ENCODE measurements at places on chromosomes 7 and 10. TPM values are rescaled to one million over a fixed set of nuclear protein-coding genes. Genes with fewer than 3 reads are reported as not detected.
A peak's percentile ranks its signal among the peaks of the same experiment; 100 is the strongest.

DNA sequence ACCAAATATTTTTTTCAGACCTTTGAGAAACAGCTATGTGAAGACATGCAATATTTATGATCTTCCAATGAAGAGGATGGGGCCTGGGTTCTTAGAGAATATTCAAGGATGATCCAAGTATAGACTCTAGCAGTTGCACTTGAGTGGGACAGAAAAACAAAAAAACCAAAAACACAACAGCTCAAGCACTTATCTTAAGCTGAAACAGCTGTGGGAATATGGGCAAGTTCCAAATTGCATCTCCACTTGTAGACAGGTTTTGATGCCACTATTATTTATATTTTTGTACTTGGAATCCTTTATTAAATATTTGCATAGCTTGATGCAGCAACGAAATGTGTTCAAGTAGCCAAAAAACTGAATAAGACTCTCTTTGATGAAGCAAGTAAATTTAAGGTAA, 2.2 kb upstream of the PDK4 start:
- no peak for DNase-seq

DNA sequence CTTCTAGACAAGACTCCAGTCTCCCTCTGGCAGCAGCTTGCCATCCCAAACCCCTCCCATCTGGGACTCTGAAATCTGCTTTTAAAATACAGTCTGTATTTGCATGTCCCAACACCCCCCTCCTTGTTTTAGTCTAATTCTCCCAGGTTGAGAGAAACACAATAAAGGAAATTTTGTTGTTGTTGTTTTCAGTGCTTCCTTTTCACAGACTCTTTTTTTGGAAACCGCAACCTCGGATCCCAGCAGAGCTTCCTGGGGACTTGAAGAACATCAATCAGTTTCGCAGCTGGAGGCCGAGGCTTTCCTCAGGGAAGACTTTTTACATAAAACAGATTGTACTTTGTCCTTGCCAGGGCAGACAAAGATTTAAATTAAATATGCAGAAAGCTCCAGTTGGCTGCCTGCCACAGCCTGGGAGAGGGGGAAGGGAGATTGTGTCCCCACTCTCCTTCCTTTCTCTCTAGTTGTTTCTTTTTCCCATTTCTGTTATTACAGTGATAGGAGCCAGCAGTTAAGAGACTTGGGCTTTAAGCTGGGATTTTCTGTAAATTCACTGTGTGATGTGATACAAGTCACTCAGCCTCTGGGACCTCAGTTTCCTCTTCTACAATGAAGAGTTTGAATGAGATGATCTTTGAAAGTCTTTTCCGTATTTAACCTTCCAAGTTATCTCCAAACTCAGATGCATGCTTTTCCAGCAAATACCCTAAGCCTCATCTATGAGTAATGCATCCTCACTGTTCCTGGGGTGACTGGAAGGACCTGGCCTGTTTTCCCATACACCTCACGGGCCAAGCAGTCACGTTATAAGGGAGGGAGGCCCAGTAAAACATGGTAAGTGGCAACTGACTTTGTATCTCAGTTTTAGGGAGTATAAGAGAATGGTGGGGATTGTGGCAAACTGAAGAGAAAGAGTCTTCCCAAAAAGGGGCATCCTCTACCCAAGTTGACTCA, 192.3 kb downstream of the REEP3 start:
- DNase-seq: peak; percentile 88

- DNase-seq: no peak
These were observed 33.6 kb downstream of the WASL start for GRCh38 chr7:123715198-123715597.

- no peak for DNase-seq
These were observed 1.1 kb upstream of the HBP1 start for GRCh38 chr7:107167483-107168232.

Gene FAM25A
- total RNA-seq: not detected

DNA sequence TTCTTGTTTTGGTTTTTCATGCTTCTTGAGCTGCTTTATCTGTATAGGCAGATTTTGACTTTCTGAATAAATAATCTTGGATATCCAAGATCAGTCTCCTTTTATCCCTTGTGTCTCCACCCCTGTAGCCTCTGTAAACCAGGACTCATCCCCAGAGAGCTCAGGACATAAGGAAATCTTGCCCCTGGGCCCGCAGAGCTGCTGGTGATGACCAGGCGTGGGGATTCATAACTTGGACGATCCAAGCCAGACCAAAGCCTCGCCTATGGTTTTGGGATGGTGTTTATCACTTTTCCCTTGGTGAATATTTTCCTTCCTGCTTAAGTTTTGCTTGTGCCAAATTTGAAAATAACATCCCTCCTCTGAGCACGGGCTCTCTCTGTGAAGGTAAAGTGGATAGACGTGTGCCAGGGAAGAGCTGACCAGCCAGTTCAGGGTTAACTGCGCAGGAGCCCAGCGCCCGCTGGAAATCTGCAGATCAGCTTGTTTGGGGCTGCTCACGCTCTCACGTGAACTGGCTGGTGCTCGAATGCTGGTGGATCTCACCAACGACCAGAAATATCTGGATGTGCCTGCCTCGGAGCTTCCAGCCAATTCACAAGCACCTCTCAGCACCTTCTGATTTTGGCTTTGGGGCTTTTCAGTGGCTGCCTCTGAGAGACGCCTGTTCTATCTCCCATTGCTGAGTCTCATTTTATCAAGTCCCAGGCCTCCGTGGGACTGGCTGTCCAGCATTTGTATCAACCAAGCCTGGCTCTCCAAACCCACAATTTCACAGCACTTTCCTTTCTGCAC, 132.1 kb upstream of the BTBD16 start:
- peak; percentile 80 for DNase-seq

DNA sequence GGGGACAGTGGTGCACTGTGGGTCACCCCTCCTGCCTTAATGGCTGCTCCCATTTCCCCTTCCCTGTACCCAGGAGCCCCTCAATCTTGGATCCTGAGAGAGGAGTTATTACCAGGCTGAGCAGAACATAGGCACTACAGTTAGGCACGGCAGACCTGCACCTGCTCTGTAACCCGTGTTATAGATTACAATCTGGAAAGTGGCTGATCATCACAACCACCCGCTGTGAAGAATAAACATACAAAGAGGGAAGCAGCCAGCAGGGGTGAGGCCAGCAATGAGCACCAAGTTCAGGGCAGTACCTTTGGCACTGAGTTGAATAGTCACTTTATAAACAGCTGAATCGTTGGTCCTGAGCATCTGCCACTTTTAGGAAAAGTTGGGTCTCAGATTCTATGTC, 1.7 kb downstream of the CDHR1 start:
- DNase-seq: no peak

- DNase-seq: no peak
These were observed 46.2 kb downstream of the SRRM3 start for GRCh38 chr7:76247938-76248337.

GRCh38 chr7:132609222-132609621, 33.0 kb upstream of the PLXNA4 start:
- no peak for DNase-seq

GRCh38 chr7:108234971-108235450, 104.8 kb upstream of the LAMB4 start:
- DNase-seq: no peak

GRCh38 chr7:155181768-155182167, 111.6 kb downstream of the HTR5A start:
- no peak for DNase-seq

GRCh38 chr7:42932811-42933591, 825 bp downstream of the MRPL32 start:
- no peak for DNase-seq

Gene ELFN1
- total RNA-seq: 12.0 TPM

GRCh38 chr7:29032146-29032545, 74.0 kb upstream of the TRIL start:
- no peak for DNase-seq

GRCh38 chr7:24152356-24152755, 131.6 kb upstream of the NPY start:
- DNase-seq: no peak

- DNase-seq: no peak
These were observed 124.4 kb downstream of the COL26A1 start for GRCh38 chr7:101487105-101487458.

Gene CALHM1
- total RNA-seq: not detected

DNA sequence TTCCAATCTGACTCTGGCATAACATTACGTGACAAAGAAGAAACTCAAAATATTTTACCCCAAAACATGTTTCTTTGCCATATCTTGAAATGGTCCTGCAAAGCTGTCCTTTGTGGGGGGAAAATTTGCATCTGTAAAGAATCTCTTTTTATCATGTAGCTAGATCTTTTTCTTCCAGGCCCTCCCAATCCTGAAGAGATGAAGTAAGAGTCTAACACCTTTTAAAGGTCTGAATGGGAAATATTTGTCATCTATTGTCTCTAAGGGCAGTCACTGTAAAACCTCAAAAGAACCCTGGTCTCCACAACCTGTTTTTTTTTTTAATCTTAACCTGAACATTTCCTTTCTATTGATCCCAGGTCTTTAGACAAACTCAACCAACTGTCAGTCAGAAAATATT, 8.6 kb downstream of the OR2AE1 start:
- no peak for DNase-seq

DNA sequence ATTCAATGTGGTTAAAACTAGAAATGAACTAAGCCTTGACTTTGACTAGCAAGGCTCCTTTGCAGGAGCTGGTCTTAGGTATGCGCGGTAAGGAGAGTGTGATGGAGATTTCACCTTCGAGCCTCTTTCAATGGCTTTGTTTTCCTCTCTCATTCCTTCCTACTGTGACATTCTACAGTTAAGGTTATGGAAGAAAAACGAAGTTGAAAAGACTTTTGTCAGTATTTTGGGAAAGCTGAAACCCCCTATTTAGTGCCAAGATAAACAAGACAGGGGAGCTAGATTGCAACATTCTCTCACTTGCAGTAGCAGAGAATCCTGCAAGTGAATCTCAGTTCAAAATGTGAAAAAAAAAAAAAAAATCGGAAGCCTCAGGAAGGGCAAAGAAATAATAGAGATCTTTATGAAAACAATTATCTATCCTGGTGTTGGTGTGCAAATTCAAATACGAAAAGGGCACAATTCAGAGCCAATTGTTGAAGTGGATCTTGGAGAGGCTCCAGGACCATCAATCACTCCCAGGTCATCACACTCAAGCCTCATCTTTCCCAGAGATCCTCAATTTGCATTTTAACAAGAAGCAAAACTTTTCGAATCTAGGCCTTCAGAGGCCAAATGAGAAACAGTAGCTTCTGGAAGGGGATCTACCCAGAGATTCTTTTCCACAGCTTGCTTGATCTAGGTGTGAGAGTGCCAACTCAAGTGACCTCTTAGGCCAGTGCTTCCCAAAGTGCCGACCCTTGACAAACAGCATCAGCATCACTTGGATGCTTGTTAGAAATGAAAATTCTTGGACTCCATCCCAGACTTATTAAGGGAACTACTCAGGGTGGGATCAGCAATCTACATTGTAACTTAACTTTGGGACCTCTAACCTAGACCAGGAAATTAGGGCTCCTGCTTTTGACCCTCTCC, 163.8 kb downstream of the INHBA start:
- DNase-seq: no peak

GRCh38 chr7:31935124-31936054, 134.8 kb downstream of the PDE1C start:
- DNase-seq: no peak

Gene OPTN
- 167 TPM for total RNA-seq

Gene C10orf143
- 1.3 TPM for total RNA-seq

Gene AGR3
- total RNA-seq: not detected

DNA sequence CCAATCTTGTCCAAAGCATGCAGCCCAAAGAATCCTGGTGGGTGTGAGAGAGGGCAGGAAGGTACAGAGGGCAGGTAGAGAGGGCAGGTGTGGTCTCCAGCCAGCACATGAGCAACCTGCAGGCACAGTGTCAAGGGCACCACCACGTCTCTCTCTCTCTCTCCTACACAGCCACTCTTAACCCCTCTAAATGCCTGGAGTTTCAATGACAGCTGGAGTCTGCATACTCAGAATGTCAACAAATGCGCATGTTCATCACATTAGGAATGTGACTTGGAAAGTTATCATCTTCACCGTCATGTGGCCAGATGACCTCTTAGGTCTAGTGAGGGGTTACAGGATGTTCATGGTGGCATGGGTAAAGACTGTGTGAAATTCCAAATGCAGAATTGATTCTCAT, 456.8 kb downstream of the SORCS1 start:
- DNase-seq: no peak

DNA sequence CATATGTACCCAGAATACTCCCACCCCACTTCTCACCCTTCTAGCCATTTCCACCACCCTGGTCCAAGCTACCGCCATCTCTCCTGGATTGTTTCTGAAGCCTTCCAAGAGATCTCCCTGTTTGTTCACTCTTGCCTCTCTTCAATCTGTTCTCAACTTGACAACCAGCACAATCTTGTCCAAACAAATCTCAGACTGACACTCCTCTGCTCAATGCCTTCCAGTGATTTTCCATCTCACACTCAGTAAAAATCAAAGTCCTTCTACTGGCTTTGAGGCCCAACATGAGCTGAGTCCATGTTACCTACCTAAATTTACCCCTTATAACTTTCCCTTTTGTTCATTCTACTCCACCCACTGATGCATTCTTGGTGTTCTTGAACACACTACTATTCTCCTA, 33.2 kb upstream of the TMEM140 start:
- no peak for DNase-seq

Gene SLC26A4
- 0.40 TPM for total RNA-seq
